ENCODE measurements at places on chromosomes 6 and 20.

DNA sequence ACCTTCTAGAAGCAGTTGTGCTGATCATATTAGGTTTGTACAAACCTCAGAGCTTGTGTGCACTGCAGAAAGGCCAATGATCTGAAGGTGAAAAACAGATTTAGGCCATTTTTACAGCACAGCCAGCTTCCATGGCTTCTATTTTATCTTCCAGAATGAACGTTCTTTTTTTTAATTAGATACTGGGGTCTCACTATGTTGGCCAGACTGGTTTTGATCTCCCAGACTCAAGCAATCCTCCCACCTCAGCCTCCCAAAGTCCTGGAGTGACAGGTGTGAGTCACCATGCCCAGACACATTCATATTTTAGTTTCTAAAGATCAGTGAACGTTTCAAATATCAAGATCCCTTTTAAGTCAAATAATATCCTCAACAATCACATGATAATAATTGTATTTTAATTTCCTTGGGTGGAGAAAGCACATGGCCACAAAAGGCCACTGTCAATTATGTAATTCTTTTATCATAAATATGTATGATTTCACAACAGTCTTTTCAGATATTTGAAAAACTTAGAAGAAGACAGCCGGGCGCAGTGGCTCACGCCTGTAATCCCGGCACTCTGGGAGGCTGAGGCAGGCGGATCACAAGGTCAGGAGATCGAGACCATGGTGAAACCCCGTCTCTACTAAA, 326.7 kb upstream of the JARID2 start:
- no peak for DNase-seq

DNA sequence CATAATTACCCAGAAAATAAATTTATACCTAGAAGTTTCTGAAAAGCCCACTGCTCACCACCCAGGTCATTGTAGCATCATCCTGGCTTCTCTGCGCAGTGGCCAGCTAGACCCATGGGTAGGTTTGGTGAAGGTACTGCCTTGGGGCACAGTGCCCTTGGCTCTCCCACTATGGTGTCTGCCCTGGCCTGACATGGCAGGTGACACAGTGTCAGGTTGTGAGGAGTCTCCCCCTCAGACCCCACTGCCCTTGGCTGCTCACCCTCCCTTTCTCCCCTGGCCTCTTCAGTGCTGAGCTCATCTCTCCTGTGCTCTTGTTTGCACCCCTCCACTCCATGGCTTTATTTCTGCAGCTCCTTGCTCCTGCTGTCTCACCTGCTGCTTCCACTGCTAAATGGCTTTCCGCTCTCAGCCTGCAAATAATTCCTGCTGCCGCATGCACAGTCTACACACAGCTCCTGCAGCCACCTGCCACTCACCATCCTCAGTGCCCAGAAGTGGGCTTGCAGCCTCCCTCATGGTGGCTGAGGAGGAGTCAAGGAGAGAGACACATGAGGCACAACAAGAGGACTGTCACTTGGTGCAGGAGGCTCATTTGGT, 313.4 kb upstream of the MOCS1 start:
- no peak for DNase-seq

DNA sequence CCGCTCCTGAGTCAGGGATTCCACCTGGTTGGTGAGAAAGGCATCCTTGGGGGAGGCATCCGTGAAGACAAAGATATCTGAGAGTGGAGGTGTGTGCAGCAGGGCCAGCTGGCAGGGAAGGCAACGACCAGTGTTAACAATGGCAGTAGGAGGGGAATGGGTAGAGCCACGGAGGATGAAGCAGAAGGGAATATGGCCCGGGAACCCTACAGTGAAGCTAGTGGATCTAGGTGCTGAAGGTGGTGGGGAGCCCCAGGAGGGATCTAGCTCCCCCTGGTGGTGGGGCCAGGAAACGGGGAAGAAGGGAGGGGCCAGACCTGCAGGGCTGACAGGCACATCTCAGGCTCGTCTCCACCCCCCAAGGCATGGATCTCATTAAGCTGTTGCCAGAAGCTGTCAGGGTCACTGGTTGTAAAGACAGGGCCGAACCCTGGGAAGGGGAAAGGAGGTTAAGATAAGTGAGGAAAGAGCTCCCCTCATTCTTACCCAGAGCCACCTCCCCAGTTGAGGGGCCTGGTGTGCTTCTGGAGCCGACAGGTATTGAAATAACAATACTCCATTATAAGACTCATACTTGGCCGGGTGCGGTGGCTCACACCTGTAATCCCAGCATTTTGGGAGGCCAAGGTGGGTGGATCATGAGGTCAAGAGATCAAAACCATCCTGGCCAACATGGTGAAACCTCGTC, 7.3 kb downstream of the VWA7 start:
- DNase-seq: peak; percentile 72

GRCh38 chr20:18694071-18694470, 106.2 kb downstream of the DTD1 start:
- DNase-seq: no peak

DNA sequence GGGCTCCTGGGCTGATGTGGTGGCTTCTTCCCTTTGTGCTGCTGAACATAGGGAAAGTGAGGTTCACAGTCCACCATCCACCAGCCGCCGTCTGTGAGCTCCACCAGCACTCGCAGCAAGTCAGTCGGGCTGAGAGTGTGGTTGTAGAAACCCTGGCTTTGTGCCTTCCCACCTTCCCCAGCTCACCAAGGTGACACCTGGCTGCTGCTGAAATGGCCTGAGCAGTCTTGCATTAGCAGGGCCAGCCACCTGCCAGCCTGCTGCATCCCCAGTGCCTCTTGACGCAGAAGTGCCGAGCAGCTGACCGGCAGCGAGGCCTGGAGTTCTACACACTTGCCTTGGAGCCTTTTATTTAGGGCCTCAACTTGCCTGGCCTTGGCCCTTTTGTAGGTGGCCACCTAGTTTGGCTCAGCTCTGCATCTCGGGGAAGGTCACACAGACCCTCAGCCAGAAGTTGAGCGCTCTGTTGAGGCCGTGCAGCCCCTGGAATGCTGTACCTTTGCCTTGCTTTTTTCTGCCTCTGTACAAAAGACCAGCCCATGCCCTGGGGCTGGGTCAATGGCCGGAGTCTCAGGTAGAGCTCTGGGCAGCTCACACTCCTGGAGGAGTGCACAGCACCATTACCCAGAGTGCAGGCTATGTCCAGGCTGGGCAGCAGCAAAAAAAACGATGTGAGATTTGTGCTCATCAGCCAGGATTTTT, 76.5 kb downstream of the PTPN1 start:
- DNase-seq: no peak

- DNase-seq: no peak
Observed at GRCh38 chr6:63672582-63673129, 37.1 kb downstream of the PHF3 start.

- peak; percentile 3 for DNase-seq
Observed at GRCh38 chr6:46491628-46492547, 639 bp upstream of the RCAN2 start.

GRCh38 chr6:130624046-130624445, 203.2 kb upstream of the SMLR1 start:
- no peak for DNase-seq

DNA sequence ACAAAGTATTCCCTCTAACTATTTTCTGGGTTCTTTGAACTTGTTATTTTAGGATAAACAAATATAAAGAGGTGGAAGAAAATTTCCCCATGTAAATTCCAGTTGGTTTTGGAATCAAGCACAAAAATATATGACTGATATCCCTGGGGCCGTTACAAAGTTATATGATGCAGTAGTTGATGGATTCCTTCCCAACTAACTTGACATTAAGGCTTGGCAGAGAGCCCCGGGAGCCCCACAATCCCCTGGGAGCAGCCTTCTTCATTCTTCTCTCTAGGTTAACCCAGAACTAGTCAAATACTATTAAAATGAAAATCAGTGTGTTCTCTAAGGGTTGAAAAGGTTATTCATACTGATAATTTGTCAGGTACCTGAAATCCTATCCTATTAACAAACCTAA, 508.9 kb upstream of the SOX4 start:
- DNase-seq: no peak
